Left lobe of liver (tissue), 2 donors: ENCODE measurements at places on chromosomes 5 and 9.

- peak; percentile 49 for DNase-seq
These were observed 1.2 kb upstream of the GALNT10 start for GRCh38 chr5:154189256-154189818.

DNA sequence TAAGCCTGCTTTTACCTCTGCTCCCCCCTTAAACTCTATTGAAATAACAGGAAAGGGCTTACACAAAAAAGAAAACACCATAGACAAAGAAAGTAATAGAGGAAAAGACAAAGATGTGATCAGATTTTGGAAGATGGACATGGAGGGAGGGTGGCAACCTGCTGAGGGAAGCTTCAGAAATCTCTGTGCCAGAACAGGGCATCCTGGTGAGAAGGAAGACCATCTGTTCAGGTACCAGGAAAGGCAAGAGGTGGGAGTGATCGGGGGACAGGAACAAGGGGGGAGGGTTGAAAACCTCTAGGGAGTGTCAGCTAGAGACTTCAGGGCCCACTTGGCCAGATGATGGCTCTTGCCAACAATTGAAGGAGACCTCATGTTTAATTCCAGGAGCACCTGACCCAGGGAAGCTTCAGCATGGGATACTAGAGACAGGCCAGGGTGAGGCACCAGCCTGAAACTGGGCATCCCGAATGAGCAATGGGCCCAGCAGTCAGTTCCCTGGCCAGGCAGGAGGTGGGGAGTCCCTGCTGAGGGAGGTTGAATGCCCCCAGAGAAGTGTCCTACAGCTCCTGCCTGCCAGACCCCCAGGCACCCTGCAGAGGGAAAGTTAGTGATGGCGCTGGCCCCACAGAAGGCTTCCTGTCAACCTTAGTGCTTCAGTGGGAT is 8.2 kb downstream of the SQSTM1 start:
- DNase-seq = no peak

DNA sequence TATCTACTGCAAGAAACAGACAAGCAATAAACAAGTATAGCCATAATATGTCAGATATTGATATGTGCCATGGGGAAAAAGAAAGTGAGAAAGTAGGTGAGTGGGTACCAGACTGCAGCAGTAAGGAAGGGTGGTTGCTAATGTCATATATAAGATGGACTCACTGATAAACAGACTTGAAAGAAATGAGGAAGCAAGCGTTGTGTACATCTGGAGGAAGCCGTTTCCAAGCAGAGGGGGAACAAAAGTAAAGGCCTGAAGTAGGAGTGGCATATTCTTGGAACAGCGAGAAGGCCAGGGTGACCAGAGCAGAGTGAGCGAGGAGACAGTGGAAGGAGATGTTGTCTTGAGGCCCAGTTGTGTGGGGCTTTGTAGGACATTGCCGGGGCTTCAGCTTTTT is 142.2 kb upstream of the MAP3K1 start:
- DNase-seq = no peak

DNA sequence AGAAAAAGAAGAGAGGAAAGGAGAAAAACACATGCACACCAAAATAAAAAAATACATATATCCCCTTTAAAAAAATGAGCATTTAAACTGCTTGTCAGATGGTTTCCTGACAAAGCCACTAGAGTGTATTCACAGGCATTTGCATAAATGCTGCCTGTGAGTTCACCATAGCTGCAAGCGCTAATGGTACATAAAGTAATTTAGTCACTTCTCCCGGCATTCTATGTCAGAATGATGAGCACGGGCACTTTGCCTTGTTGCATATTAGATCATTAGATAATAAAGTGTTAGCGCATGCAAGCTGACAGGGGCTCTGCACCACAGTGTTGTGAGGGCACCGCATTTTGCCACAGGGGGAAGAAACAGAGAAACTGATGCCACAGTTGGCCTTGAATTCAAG is 280.6 kb downstream of the EBF1 start:
- no peak for DNase-seq

DNA sequence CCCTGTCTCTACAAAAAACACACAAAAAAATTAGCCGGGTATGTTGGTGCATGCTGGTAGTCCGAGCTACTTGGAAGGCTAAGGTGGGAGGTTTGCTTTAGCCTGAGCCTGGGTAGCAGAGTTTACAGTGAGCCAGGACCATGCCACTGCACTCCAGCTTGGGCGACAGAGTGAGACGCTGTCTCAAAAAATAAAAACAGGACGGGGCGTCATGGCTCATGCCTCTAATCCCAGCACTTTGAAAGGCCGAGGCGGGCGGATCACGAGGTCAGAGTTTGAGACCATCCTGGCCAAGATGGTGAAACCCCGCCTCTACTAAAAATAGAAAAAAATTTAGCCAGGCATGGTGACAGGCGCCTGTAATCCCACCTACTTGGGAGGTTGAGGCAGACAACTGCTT is 40.3 kb downstream of the UBE2D2 start:
- DNase-seq = no peak

DNA sequence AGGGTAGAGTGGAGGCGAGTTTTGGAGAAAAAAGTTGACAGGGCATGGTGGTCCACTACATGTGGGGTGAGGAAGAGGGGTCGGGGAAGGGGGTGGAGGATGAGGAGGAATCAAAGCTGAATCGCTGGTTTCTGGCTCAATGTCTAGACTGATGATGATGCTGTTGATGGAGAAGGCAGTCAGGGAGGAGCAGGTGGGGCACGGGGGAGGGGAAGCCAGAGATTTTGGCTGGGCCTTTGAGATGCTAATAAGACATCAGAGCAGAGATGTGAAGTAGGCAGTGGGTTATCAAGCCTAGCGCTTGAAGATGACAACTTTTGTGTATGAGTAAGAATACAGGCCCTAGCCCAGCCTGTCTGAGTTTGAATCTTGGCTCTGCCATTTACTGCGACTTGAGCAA is 32.4 kb upstream of the TTC23L start:
- DNase-seq = no peak

GRCh38 chr5:83636156-83636555 is 84.5 kb downstream of the HAPLN1 start:
- DNase-seq = no peak

DNA sequence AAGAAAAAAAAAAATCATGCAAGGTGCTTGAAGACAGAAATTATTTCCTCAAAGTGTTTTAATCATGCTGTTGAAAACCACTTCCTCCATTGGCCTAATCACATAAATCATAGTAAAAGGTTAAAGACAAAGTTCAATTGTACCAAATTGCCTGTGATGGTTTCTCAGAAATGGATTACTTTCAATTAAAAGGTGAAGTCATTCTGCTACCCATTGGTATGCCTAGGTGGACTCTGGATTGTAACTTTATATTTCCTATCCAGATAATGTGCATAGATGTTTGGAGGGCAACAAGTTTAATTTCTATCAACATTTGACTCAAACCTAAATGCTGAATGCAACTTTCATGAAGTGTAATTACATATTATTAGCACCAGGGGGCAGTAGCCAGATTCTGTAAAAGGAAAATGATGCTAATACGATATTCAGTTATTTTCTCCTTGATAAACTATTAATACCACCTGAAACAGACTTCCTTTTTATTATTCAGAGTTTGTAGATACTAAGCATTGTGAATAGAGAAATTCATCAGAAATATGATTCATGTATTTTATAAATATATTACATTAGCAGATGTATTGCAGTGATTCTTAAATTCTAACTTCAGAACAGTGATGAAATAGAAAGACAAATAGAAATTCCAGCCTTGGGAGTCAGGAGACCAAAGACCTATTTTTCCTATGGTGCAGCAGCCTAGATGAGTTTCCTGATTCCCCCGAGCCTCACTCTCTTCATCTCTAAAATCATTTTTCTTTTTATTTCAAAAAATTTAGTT is 148.2 kb downstream of the CAAP1 start:
- DNase-seq = no peak

DNA sequence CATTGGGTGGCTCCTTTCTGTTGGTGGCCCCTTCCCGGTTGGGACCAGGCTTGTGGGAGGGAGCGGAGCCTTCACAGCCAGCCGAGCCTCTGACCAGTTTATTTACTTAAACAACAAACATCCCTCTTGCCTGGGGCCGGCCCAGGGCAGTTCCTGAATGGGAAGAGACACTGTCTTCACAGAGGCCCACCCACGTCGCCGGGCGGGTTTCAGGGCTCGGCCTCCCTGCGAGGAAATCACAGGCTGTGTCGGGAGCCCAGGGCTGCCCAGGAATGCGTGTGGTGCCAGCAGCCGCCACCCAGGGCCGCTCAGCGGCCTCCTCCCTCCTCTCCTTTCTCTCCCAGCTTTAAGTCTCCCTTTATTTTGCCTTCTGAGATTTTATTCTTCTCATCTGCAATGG is 132.5 kb downstream of the HSD17B3 start:
- no peak for DNase-seq

DNA sequence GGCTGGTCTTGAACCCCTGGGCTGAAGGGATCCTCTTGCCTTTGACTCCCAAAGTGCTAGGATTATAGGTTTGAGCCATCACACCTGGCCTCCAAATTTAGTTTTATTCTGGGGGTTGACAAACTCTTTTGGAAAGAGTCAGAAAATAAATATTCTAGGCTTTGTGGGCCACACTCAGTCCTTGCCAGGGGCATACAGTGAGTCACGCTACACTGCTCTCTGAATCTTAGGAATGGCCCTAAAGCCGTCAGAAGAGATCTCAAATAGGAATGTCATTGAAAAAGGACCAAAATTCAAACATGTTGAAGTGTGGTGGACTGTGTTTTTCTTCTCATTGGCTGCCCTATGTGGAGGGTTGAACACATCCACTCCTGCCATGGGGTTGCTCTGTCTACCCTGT is 127.7 kb upstream of the BASP1 start:
- no peak for DNase-seq

GRCh38 chr9:135887021-135887507 is 20.3 kb downstream of the CAMSAP1 start:
- DNase-seq = no peak

DNA sequence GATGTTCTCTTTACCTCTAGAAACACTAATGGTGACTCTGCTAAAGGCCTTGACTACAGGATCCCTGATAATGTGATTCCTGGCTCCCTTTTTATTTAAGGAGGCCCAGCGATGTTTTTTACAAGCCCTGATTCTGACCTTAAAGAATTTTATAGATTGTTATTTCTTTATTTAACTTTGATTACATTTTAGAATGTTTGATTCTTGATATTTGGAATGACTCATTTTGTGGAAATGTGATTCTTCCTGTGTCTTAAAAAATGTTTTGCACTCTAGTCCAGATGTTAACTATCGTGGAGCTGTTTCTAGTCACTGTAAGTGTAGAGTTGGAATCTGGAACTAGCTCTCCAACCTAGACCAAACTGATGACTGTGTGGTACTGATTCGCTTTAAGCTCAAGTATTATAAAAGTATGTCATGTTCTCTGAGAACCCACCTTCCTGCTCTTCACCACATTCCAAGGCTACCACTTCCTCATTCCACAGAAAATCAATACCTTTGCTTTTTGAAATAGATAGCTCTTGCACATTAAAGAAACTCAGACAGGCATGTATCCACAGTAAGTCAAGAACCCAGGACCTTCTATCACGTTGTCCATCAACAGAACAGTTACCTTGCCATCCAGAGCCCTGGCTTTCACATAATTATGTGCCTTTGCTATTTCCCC is 65.2 kb downstream of the JMY start:
- no peak for DNase-seq

DNA sequence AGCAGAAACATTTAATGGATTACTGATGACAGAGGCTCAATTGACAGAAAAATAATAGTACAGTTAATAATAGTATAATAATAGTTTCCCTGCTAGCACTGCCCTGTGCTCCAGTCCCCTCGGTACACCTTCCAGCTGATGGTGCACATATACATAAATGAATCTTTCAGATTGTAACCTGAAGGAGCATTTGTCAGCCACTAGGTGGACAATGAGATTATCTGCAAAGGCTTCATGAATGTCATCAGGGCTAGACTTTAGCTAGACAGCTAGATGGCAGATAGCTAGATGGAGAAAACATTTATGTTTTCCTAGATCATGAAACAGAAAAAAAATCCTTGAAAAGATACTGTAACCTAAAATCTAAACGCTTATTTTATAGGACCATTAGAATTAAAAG is 304.4 kb upstream of the SMC2 start:
- DNase-seq = no peak

- DNase-seq = peak; percentile 61
These were observed 48.8 kb downstream of the HSD17B3 start for GRCh38 chr9:96253059-96253696.

GRCh38 chr9:92706218-92706940 is 36.4 kb upstream of the IPPK start:
- DNase-seq = no peak

DNA sequence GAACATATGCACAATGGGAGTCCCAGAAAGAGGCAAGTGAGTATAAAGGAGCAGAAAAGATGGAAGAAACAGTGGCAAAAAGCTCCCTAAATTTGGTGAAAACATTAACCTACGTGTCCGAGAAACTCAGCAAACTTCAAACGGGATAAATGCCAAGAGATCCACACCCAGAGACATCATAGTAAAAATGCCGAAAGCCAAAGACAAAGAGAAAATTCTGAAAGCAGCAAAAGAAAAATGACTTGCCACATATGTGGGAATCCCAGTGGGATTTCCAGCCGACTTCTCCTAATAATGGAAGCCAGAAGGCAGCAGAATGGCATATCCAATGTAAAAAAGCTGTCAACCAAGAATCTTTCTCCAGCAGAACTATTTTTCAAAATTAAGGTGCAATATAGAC is 101.2 kb downstream of the ADAMTS2 start:
- no peak for DNase-seq

DNA sequence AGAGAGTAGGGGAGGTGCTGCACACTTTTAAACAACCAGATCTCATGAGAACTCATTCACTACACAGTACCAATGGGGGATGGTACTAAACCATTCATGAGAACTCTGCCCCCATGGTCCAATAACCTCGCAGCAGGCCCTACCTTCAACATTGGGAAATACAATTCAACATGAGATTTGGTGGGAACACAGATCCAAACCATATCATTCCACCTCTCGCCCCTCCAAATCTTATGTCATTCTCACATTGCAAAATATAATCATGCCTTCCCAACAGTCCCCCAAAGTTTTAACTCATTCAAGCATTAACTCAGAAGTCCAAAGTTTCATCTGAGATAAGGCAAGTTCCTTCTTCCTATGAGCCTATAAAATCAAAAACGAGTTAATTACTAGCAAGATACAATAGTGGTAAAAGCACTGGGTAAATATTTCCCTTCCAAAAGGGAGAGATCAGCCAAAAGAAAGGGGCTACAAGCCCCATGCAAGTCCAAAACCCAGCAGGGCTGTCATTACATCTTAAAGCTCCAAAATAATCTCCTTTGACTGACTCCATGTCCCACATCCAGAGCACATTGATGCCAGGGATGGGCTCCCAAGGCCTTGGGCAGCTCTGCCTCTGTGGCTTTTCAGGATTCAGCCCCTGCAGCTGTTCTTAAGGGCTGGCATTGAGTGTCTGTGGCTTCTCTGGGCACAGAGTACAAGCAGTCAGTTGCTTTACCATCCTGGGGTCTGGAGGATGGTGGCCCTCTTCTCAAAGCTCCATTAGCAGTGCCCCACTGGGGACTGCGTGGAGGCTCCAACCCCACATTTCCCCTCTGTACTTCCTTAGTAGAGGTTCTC is 8.3 kb downstream of the GPR150 start:
- no peak for DNase-seq

GRCh38 chr5:50744776-50745175 is 78.3 kb downstream of the PARP8 start:
- no peak for DNase-seq

- DNase-seq = no peak
These were observed 64.4 kb downstream of the GALNT10 start for GRCh38 chr5:154254896-154255295.

GRCh38 chr5:169352901-169353300 is 52.0 kb upstream of the SLIT3 start:
- no peak for DNase-seq
